NCI-H2081 treated with DMSO at 0.1 percent for 48 hours (cell line): ENCODE measurements at places on chromosomes 11 and 22.

- no peak for DNase-seq
Observed at GRCh38 chr11:96447208-96448110, 57.6 kb downstream of the JRKL start.

GRCh38 chr11:116772443-116773202 is at the start of gene BUD13:
Gene BUD13 (minus strand): TSS chr11:116772987. CDS start chr11:116772964, 23 bp downstream.
- DNase-seq = peak; percentile 58

- DNase-seq = no peak
Observed at GRCh38 chr11:103619938-103620337, 416.5 kb upstream of the DDI1 start.

DNA sequence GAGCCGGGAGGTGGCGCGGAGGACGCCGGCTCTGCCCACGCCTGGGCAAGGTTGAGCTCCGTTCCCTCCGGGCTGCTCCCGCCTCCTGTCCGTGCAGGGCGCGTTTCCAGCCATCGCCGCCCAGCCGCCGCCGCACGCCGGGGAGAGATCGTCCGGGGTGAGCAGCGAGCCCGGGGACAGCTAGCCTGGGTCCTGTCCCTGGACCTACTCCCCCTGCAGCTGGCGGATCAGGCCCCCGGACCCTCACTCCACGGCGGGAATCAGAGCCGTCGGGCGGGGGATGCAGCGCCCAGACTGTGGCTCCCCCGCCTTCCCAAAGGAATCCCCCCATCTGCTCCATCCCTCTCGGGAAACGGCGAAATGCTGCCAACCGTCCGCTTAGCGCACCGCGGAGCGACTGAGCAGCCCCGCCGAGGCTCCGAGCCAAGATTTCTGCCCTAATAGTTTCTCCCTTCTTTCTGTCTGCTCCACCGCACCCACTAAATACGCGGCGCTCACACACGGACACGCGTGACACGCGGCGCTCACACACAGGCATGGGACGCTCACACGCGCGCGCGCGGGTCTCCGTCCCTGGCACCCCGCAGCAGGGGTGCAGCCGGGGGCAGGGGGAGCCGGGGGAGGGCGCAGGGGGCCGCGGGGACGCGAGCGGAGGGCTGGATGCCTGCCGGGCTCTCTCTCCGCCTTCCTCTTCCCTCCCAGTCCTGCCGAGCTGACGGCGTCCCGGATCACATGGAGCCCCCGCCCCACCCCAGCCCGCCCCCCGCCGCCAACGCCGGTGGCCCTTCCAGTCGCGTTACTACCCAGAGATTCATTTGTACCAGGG is at the start of gene KCNJ5:
Gene KCNJ5, plus strand, starts transcription at position 814 of the 826 bp plus-strand sequence. CDS start 19,918 bp downstream, outside the sequence.
- DNase-seq = no peak

GRCh38 chr11:12269446-12270214 is 107.7 kb upstream of the PARVA start:
- DNase-seq = no peak

DNA sequence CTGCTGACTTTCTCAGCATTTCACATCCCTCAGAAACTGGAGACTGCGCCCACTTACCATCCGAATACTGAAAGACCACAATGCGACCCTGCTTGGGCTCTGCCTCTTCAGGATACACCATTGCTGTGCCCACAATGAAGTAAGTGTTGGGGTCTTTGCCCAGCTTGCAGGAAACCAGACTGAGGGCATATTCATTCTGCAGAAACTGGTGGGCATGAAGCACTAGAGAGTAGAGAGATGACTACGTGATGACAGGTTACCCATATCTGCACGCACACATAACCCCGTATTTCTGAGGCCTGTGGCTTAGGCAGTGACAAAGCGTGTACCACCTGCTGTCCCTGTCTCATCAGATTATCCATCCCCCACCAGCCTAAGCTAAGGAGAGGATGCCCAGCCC is 14.6 kb upstream of the VWCE start:
- DNase-seq = no peak

DNA sequence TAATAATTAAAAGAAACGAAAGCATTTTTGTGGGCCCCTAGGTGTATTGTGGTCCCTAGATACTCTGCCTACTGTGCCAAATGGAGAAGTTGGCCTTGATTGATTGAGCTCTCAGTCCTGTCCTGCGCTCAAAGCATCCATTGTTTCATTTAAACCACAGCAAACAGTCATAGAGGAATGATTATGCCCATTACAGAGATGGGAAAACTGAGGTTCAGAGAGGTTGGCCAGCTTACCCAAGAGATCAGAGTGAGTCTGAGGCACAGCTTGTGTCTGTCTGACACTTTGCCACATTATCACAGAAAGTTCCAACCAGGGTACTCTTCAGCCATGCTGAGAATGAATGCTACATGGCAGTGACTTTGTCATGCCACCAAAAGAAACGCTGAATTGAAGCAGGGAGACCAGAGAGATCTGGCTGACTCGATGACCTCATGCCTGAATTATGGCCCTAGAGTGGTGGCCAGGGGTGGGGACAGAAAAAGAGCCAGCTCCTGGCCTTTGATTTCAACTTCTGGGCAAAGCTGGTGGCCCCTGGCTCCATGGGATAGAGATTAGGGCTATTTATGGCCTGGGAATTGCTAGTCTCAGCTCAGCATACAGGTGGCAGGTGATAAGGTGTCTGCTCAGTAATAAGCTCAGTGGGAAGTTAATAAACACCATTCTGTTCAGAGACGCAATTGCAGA is 180.5 kb downstream of the MIAT start:
- DNase-seq = no peak

- DNase-seq = no peak
Observed at GRCh38 chr11:32425761-32426160, 9.6 kb downstream of the WT1 start.

DNA sequence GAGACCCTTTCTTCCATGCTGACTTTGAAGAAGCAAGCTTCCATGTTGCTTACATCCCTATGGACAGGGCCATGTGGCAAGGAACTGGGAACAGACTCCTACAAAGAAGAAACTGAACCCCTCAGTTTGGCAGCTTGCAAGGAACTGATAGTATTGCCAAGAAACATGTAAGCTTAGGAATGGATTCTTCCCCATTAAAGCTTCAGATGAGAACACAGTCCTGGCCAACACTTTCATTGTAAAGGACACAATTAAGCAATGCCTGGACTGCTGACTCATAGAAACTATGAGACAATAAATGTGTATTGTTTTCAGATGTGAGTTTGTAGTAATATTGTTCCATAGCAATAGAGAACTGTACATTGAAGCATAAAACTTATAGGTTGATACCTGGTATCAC is 82.4 kb downstream of the AASDHPPT start:
- no peak for DNase-seq

DNA sequence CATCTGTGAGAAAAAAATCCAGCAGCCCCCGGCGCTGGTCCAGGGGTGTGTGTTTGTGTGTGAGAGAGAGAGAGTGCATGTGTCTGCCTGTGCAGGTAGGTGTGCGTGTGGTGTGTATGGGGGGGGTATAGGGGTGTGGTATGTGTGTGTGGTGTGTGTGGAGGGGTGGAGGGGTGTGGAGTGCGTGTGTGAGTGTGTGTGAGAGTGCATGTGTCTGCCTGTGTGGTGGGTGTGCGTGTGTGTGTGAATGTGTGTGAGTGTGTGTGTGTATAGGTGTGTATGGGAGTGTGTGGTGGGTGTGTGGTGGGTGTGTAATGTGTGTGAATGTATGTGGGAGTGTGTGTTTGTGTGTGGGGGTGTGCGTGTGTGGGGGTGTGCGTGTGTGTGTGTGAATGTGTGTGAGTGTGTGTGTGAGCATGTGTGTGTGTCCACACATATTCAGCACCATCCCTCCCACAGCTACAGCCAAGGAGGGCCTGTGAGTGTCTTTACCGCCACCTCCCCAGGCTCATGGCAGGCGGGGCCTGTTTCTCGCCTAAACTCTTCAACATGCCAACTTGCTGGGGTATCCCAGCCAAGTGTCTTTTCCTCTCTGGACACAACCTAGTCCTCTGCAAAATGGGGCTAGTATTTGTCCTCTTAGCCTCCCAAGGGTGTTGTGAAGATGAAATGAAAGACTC is 11.9 kb downstream of the LMO1 start:
- no peak for DNase-seq

DNA sequence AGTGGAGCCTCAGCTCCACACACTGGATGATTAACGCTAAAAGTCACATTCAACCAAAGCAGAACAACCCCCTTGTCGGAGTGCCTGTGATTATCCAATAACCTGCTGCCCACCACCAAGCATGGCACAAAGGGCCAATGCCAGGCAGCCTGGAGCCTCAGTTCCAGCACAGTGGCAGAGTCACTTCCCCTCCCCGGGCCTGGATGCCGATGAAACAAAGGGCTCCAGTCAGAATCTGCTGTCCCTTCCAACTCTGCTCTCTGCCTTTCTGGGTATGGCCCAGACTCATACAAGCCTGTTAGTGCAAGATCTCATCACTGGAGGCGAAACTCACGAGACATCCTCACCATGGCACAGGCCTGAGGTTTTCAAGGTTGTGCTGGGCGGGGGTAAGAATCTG is 52.1 kb downstream of the CLTCL1 start:
- DNase-seq = no peak

DNA sequence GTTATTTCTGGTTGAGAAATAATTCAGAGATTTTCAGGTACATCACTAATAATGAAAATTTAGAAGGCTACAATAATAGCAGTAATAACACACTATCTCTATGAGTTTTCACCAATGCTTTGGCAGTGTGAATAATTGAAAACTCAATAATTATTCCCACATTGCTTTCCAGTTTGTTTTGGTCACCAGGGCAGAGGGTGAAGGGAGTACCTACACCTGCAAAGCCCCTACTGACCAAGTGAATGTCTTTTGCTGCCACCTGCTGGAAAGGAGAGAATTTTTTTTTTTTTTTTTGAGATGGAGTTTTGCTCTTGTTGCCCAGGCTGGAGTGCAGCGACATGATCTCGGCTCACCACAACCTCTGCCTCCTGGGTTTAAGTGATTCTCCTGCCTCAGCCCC is 3.2 kb downstream of the NELL1 start:
- no peak for DNase-seq

- no peak for DNase-seq
Observed at GRCh38 chr11:122024278-122024677, 91.7 kb downstream of the BLID start.

DNA sequence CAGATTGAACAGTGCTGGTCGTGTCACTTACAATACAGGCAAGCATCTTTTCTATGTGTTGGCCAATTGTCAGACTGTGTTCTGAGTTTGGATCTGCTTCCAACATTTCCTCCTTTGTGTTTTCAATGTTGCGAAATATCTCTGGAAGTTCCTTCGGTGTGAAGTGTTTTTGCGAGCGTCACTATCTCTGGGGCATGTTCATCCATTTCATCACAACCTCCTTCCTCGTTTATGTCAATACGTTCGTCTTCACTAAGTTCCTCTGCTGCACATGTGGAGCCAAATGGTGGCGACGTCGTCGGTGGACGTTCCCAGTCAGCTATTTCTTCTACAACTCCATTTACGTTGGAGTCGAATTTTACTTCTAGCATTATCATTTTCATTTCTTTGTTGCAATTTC is 100.2 kb upstream of the LMO1 start:
- no peak for DNase-seq

DNA sequence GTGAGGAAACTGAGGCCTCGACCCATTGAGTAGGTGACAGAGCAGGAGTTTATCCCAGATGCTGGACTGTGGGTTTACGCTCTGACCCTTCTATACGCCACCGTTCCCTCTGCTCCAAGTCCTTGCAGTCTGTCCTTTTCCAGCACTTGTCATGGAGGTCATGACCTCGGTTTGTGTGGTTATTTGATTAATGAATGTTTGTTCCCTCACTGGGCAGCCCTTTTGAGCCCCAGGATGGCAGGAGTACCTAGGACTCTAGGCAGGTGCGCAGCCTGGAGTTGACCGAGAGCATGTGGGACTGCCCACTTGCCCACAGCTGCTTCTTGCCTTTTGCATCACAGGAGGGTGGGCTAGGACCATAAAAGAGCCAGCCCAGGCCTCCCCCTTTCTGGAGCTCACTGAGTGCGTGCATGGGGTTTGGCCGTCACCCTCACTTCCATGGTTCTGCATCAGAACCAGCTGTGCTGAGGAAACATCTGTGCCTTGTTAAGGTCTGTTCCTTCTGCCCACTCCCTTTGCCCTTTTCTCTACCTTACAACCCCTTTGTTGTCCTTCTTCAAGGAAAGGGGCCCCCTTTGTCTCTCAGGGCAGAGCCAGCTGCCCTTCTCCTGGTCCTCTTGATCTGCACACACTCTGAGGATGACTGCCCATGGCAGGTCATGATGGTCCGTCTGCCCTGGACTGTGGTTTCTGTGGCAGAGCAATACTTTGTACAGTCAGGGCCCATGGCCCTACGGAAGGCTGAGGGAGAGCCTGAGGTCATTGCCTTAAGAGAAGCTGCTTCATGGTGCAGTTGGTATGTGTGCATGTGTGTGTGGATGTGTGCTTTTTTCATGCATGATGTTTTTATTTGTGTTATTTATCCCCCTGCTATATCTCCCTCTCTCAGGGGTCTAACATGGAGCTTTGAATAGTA is 38.2 kb downstream of the BMAL1 start:
- no peak for DNase-seq

GRCh38 chr11:35842958-35843357 is 100.9 kb upstream of the LDLRAD3 start:
- DNase-seq = no peak

DNA sequence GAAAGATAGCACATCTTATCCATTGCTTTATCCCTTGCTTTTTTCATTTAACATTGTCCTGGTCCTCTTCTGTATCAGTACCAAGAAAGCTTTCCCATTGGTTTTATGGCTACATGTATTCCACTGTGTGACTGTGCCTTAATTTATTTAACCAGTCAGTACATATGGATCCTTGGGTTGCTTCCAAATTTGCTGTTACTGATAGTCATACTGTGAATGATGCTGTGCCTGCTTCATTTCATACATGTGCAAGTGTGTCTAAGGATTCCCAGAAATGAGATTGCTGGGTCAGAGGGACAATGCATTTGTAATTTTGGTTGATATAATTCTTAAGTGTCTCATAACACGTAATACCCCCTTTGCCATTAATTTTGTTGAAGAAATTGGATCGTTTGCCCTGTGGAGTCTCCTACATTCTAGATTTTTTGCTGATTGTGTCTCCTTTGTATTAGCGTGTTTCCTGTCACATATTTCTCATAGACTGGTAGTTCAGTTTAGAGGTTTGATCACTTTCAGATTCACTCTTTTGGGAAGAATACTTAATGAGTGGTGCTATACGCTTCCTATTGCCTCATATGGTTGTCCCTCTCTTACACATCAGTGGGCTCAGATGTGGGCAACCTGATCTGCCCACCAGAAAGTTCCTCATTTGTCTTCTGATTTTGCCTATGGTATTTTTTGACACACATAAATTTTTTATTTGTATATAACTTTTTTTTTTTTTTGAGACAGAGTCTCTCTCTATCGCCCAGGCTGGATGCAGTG is 35.3 kb downstream of the MYBPC3 start:
- no peak for DNase-seq

- DNase-seq = no peak
Observed at GRCh38 chr11:68598816-68599653, 85.3 kb upstream of the GAL start.
